Effector CD8-positive, alpha-beta T cell (primary cell): ENCODE measurements at places on chromosomes 7 and 10.

GRCh38 chr7:107467972-107468371 lies 1.9 kb upstream of the GPR22 start:
- DNase-seq, result no peak

GRCh38 chr10:97539523-97540200 lies 32.9 kb upstream of the ANKRD2 start:
- DNase-seq, result no peak

GRCh38 chr7:112994656-112995055 lies 92.0 kb downstream of the GPR85 start:
- DNase-seq, result no peak

DNA sequence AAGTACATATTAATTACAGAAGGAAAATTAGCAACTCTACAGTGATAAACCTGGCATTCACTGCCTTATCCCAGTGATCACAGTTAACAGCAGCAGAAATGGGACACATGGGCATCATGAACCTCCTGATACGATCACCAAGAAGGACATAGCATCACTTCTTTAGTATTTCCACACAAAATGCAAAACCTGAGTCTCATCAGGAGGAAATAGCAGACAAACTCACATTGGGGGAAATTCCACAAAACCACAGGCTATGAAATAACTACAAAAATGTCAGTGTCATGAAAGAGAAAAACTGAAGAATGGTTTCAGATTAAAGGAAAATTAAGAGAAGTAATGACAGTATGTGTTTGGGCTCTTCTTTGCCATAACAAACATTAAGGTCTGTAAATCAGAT lies 12.0 kb upstream of the PURB start:
- DNase-seq, result no peak

DNA sequence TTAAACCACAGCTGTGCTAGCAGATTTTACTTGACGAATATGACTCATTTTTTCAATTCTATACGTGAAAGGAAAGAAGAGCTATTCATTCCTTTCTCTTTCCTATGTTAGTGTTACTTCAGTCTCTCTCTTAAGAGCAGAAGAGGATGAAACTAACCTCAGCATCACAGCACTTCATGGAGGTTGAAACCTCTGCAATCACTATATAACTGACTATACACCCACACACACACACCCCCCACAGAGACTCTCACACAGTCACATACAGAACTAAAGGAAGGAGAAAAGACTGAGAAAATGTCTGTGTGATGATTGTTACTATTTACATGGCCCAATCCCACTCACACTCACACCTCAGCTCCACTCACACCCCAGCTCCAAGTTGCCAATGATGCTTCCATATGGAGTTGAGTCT lies 104.2 kb downstream of the KIF20B start:
- no peak for DNase-seq

DNA sequence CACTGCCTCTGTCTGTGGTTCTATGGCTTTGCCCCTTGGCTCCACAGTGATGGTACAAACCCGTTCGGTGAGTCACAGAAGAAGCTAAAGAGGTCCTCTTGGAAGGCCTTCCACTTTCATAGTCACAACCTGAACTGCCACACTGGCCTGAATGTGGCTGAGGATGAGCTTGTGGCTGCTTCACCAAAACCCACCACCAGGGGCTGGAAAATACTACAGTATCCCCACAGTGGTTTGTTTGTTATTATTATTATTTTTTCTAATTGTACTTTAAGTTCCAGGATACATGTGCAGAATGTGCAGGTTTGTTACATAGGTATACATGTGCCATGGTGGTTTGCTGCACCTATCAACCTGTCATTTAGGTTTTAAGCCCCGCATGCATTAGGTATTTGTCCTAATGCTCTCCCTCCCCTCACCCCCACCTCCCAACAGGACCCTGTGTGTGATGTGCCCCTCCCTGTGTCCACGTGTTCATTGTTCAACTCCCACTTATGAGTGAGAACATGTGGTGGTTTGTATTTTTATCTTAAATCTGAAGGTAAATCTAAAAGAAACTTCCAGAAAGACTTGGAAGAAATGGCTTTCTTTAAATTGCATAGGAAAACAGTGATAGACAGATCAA lies 160.8 kb upstream of the NPSR1 start:
- DNase-seq, result no peak

- DNase-seq, result no peak
These were observed 397.6 kb downstream of the THSD7A start for GRCh38 chr7:11434366-11434765.
